ENCODE measurements at places on chromosomes 7 and 10. TPM values are rescaled to one million over a fixed set of nuclear protein-coding genes. Genes with fewer than 3 reads are reported as not detected.

DNA sequence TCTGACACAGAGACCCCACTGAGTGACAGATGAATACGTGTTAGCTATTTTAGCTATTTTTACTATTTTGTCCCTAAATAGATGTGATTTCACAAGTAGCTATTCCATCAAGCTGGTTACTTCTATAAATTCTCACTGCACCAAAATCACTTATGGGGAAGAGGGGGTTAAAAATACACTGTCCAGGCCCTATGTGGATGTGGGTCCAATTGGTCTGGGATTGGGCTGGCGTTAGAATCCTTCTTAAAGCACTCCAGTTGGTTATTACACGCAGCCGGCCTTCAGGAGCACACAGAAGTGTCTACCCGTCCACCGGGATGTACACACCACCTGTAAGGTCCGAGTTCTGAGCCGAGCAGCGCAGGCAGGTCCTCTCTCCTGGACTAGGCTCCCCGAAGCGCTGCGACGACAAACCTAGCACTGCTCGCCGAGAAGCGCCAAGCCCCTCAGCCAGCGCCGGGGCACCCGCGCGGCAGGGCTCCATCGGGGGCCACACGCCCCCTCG, 222.3 kb upstream of the MKLN1 start:
- no peak for DNase-seq

GRCh38 chr7:130758429-130759056, 24.5 kb upstream of the KLF14 start:
- no peak for DNase-seq

The PRKAR2B gene
- 37.7 TPM for total RNA-seq

- DNase-seq = peak; percentile 79
Observed at GRCh38 chr7:6160191-6160623, 112.2 kb downstream of the CYTH3 start.

- DNase-seq = no peak
Observed at GRCh38 chr10:77859200-77859864, 67.2 kb downstream of the DLG5 start.

GRCh38 chr10:44422570-44423101, 37.7 kb upstream of the CXCL12 start:
- no peak for DNase-seq

DNA sequence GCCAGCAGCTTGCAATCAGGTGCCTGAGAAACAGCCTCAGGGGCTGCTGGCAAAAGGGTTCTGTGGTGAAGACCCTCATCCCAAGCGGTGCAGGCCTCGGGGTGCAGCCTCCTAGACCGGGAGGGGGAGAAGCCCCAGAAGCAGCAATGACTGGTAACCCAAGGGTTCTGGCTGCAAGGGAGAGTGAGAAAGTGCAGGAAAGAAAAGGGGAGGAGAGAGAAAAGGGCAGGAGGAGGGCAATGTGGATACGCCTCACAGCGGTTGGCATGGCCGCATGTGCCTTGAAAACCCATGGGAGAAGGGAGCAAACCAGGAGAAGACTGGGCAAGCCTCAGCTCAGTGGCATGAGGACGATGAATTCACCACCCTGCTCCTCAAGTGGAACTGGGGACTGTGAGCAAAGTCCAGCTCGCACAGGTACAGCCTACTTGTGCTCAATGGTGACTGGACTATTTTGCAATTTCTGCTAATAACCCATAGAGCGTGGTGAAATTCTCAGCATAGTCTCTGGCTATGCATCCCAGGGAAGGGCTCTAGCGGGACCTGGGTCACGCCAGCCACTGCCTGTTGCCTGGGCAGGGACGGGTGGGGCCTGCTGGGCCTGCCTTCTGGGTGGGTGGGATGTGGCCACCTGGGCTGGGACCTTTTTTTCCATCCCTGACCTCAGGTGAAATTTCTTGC, 6.2 kb downstream of the CLRN3 start:
- no peak for DNase-seq

DNA sequence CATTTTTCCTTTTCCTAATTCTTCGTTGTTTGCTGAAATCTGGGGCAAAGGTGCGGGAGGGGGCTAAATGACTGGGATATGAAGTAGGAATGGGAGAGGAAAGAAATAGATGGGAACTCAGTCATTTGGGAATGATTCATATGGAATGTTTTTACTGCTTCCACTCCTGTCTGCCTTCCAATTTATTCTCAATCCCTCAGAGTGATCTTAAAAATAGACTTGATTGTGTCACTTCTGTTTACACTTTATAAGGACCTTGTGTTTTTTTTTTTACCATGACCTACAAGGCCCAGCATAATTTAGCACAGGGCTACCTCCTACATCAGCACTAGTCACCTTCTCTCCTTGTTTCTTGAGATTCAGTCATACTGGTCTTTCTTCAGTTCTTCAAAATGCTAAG, 97.9 kb downstream of the PTEN start:
- DNase-seq = no peak

The THSD7A gene
- total RNA-seq = 3.4 TPM

DNA sequence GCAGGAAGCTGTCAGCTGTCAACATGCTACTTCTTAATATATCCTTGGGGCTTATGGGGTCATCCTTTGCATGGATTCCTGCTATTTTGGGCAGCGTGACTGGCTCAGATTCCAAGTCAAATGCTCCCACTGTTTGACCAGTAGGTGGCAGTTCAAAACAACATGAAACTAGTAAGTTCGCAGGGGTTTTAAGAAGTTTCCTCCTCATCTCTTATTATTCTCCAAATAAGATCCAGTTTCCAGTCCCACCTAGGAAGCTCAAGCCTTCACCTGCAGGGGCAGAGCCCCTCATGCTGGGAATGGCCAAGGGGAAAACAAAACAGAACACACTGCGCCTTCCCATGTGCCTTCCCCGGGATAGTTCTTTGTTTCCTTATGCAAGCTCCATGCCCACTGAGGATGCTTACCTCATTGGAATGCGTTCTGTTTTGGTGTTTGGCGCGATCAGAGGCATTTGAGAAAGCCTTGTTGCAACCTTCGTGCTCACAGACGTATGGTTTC, 259.8 kb downstream of the GLI3 start:
- no peak for DNase-seq

GRCh38 chr7:155921086-155921803, 109.0 kb upstream of the SHH start:
- no peak for DNase-seq

The PRPS1L1 gene
- total RNA-seq = not detected

GRCh38 chr10:24193330-24193729, 15.6 kb upstream of the KIAA1217 start:
- DNase-seq = no peak

The WNT16 gene
- 0.11 TPM for total RNA-seq

The C7orf57 gene
- not detected for total RNA-seq

The SPDYE16 gene
- total RNA-seq = not detected

DNA sequence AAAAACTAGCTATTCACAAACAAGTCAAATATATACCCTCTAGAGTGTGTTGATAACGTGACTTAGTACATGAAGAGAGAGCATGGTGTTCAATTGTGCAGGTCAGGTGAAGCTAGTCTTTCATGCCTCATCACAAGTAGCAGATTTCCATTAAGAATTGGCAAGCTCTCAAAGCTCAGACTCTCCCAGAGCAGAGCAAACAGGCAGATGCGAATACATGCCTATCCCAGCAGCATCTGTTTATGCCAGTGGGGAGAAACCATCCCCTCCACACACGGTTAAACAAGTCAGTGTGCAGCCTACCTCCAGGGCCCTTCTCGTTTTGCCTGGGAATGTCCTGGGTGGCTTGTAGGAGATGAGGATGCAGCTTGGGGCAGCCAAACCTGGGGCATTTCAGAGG, 532.5 kb upstream of the C7orf33 start:
- no peak for DNase-seq

- no peak for DNase-seq
Observed at GRCh38 chr10:111277661-111278060, 200.8 kb downstream of the ADRA2A start.

- no peak for DNase-seq
Observed at GRCh38 chr7:82539969-82540368, 96.4 kb upstream of the CACNA2D1 start.

The PSD gene
- total RNA-seq = 1.7 TPM

DNA sequence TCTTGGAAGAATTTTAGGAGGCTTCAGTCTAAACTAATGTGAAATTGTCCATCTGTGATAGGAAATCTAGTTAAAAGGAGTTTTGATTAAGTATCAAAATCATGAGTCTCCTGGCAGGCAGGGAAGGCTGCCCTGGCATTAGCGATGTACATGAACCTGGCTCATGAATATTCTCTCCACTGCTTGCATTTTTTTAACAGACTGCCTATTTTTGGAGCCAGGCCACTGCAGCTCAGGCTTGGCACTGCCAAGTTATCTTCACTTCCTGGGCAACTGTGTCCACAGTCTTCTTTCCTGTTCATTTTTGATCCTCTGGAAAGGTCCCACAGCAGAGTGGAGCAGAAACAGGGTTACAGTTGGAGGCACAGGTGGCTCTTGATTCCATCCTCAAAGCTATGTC, 7.0 kb downstream of the GPR26 start:
- no peak for DNase-seq

DNA sequence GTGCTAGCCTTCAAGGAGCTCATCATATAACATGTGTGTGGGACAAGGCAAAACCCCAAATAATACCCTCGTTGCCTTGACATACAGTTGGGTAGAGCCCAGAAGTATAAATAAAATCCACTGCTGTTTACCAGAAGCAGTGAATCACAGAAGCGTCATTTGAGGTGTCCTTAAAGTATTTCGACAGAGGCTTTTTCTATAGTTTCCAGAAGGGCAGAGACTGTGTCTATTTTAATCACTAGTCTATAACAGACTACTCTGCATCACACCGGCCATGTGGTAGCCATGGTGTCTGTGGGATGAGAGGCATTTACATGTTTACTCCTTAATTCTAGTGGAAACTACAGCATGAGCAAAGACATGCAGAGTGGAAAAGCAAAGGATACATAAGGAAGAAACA, 131.3 kb downstream of the CTTNBP2 start:
- DNase-seq = no peak

The CHST15 gene
- total RNA-seq = 5.4 TPM

GRCh38 chr10:50316174-50316573, 64.9 kb upstream of the ASAH2 start:
- no peak for DNase-seq

- DNase-seq = no peak
Observed at GRCh38 chr10:35887685-35888084, 245.6 kb upstream of the FZD8 start.

DNA sequence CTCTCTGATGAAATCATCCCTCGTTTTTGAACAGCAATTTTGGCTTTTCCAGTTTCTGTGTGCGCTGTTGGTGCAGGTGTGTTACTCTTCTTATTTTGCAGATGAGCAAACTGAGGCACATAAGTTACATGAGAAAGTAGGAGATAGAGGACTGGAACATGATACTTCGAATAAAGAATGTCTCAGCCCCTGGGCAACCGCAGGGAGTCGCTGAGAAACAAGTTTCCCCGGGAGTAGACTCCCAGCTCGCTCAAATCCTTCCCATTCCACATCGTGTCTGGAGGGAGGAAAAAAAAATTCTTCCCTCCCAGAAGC, 18.0 kb downstream of the MXI1 start:
- no peak for DNase-seq

GRCh38 chr10:34649385-34649784, 165.7 kb downstream of the PARD3 start:
- DNase-seq = no peak

GRCh38 chr7:81604808-81605174, 165.1 kb downstream of the HGF start:
- DNase-seq = no peak

The STAMBPL1 gene
- total RNA-seq = 2.9 TPM

- no peak for DNase-seq
Observed at GRCh38 chr7:157539521-157539920, 202.7 kb downstream of the DNAJB6 start.

GRCh38 chr7:77824636-77825035, 26.1 kb downstream of the PHTF2 start:
- DNase-seq = no peak

All from cardiac septum (tissue), 1 donor.